T-helper 1 cell (primary cell): ENCODE measurements at places on chromosomes 3 and 15.

- DNase-seq, result no peak
Observed at GRCh38 chr3:24683090-24683489, 188.4 kb upstream of the THRB start.

DNA sequence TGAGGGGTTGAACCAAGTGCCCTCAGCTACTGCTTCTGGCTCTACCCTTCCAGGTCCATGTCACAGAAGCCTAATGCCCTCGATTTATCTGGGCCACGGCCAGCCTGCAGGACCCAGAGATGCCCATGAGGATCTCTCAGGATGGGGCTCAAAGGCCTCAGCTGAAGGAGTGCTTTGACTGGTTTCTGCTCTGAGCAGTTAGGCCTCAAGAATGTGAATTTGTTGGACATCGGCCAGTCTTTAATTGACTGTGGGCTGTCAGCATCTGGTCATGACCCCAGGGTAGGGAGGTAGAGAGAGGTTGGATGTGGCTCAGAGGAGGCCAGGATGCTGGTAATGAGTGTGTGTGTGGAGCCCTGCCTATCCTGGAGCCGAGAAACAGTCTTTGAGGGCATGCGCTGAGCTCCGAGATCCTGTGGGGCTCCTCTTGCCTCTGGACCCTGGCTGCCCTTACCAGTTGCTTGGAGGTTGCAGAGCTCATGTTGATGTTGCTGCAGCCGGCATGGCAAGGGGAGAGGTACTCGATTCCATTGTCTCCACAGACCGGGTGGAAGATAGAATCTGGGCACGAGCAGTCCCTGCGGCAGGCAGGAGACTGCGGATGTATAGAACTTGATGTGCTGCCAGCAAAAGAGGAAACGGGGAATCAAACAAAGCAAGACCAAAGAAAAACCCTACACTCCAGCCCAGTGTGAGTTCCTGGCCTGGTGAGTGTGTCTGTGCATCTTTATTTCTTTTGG is 49.1 kb upstream of the RAB6B start:
- DNase-seq, result no peak

DNA sequence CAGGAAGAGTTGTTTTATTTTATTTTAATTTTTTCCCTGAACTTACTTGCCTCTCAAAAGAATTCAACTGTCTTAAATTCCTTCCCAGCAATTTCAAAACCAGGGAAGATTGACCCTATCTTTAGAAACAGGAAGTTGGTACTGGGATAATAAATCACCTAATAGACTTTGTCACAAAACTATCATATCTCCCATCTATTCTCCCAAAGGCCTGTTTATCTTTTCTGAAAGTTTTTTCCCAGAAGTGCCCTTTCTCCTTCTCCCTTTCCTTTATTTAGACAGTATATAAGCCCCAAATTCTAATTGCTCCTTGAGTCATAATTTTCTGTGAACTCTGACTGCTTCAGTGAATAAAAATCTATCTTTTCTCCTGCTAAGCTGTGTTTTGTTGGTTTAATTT is 2.9 kb upstream of the RNF7 start:
- no peak for DNase-seq

DNA sequence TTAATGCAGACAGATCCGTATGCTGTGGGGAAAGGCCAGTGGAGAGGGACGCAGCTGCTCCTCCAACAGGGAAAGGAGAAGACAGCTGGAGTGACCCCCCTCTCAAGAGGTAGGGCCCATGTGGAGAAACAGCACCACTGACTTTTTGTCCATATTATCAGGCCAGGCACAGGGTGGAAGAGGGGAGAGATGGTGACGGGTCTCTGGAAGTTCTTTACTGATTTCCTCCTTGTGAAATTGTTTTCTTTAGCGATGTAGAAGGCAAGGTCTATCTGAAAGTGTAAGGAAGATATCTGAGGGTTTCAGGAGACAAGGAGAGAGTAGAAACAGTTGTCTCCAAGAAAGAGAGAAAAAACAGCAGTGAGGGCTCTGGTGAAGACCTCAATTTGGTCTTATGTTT is 338.8 kb downstream of the VPS13C start:
- DNase-seq, result no peak

DNA sequence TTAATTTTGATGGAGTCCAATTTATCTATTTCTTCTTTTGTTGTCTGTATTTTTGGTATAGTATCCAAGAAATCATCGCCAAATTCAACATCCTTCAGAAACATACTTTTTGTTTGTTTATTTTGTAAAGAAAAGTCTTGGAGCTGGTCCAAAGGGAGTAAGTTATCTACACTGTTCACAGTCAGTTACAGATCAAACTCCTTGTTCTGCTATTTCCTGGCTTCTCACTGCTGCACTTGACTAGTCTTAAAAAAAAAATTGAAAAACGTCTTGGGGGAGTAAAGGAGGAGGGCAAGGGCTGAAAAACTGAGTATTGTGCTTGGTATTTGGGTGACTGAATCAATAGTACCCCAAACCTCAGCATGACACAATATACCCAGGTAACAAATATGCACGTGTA is 105.6 kb downstream of the NFKBIZ start:
- no peak for DNase-seq

- DNase-seq, result no peak
Observed at GRCh38 chr3:188747489-188747888, 424.3 kb upstream of the TPRG1 start.

DNA sequence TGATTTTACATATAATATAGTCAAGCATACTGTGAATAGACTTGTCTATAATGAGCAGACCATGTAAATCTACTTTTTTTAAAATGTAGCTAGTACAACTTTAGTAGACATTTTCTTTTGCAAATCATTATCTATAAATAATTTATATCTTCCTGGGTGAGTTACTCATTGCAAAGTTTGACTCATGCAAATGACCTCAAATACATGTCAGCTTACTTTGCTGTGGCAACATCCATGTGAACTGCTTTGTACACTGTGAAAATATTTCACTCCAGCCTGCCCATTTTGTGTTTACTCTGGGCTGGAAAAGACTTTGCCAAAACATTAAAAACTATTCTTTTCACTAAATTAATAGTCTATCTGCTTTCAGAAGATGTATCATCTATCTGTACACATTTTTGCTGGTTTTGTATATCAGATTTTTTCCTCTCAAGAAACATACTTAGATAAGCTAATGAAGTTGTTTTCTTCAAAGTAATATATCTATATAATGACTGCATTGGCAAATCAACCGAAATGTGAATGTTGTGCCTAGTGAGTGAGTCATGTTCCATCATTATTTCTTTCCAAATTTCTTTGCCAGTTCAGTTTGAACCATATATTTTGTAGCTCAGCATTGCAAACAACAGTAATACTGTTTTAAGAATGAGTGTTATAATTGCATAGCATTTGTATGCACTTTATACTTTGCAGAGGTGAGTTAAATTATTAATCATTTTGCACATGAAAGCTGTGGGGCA is 26.5 kb downstream of the IGSF10 start:
- no peak for DNase-seq

DNA sequence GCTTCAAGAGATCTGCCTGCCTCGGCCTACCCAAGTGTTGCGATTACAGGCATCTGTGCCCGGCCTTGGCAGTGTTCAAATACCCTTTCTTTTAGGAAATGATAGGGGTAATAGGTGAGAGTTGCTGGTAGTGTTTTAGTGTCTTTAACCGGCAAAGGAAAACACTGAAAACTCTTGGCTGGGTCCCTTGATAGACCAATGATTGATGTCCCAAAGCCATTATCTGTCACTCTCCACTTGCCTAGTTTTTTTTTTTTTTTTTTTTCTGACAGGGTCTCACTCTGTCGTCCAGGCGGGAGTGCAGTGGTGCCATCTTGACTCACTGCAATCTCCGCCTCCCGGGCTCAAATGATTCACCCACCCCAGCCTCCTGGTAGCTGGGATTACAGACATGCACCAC is 19.7 kb downstream of the EBLN2 start:
- DNase-seq, result no peak

DNA sequence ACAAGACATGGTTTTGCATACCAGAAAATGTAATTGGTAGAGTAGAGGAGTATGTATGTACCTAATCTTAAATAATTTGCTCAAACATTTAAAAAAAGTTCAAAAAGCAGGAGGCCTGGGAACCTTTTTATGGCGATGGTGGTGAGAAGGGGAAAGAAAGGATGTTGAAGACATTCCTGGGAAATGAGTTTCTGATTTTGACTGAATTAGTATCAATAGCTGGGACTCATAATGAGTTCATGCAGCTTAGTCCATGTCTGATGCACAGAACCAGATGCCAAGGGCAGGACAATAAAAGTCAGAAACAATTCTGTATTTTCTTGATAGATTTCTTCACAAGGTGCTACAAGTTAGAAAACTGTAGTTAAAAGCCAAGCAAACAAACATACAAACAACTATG is 395.3 kb downstream of the GAP43 start:
- DNase-seq, result no peak

GRCh38 chr15:54226455-54226854 is 248.2 kb downstream of the UNC13C start:
- no peak for DNase-seq

DNA sequence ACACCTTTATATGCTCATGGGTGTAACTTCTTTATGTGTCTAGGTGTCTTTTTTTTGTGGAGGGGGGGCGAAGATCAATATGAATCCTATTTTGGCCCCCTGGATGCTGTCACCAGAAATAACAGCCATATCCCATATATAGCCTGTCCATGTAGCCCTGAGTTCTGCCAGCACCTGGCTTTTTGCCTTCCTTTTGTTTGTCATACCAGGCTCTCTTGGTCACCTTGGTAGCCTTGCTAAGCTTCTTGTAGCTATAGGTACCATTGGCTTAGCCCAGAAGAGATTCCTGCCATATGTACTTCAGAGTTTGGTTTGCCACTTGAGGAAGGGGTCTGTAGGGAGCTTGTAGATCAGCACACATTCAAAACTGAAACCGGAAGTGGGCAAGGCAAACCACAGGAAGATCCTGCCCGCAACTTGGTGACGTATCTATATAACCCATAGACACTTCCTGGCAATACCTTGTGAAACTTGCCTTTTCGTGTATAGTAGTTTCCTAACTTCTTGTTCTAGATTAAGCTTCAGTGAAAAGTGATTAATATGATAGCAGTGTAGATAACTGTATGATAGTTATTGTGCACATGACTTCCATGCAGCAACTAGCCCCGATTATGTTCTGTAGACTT is 11.9 kb downstream of the RASA2 start:
- peak; percentile 66 for DNase-seq

GRCh38 chr3:27726240-27726639 is 4.1 kb upstream of the EOMES start:
- no peak for DNase-seq

- no peak for DNase-seq
Observed at GRCh38 chr3:112640930-112641801, at the start of gene CCDC80. TSS of gene CCDC80 (minus strand) at chr3:112641143. CDS start at chr3:112639905, 1,238 bp downstream.

DNA sequence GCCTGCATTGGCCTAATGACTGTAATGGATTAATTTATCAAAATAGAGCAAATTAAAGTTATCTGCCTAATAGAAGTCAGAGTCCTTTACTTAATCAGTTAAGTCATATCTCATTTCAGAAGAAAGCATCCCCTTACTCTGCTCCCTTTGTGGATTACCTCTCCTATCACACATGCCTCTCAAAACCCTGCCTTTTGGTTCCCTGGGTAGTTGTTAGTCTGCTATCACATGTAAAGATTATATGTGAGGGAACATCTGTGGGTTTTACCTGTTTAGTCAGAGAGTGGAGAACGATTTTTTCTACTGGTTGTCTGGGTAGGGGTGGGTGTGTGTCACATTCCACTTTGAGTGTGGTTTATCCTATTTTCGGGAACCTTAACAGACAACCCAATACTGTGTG is 16.4 kb downstream of the UBE2E2 start:
- no peak for DNase-seq

DNA sequence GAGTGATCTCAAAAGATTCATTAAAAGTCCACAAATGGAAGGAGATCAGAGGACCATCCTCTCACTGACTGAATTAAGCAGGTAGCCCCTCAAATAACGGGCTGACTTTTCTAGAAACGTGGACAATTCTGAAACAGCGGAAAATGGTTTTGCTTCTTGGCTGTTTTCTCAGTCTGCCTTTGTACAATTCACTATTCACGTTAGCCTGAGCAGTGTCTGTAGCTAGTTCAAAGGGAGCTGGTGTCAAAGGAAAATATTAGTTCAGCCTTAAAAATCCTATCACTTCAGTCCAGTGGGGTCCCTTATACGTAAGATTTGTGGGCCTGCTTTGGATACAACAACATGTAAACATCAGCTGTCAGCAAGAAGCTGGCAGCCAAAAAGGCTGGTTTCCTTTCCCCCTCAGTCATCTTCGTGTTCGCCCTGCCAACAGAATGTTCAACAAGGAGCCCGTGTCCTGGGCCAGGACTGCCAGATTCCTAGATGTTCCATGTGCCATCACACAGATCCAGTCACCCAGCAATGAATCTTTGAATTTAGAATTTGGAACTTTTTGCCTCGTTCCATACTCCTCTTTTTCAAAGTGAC is 19.3 kb downstream of the LMCD1 start:
- DNase-seq, result no peak

DNA sequence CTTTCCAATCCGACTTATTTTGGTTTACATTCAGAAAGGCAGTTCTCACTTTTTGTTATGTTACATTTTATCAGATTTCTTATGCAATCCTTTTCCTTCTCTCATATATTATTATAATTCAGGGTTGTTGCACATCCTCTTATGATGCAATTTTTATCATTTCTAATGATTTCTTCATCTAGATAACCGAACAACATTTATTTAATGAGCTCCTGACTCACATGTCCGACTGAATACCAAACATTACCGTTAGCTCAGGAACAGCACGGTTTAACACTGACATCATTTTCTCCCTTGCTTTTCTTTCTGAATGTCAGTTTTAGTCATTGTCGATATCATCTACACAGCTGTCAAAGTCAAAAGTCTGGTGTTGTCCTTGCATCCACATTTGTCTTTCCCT is 199.2 kb downstream of the BCHE start:
- DNase-seq, result no peak

DNA sequence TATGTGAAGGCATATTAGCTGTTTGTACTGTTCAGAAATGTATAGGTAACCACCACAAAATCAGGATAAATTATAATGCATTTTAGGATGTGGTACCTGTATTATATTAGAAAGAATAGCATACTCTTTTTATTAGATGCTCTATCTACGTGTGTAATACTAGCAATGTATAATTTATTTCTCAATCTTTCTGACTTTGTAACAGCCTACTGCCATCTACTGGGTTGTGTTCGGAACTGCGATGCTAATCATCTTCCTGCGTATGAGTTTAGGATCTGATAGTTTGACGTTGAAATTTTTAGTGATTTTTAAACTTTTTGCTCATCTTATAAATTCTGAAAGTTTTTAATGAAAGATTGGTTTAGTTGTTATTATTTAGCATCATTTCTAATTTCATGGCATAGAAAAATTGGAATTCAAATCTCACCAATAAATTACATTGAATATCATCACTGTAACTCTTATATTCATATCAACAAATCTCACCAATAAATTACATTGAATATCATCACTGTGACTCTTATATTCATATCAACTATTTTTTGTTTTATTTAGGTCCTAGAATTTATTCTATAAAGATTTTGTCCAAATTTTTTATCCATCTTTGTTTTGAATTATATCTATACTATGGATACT is 322.7 kb upstream of the ZNF717 start:
- DNase-seq, result no peak

DNA sequence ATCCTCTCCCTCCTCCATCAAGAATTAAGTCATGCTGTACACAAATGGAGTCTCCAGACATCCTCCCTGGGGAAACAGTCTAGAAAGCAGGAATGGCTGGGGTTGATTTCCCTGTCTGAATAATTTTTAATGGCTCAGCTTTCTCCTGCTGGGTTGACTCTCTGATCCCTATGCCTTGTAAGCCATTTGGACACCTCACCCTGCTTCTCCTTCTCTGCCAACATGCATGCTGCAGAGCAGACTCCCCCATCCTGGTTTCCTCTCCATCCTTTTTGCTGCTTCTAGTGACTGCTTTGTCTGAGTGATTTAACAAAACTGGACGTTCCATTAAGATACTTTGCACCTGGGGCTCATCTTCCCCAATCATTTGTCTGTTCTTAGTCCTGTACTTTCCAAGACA is 22.2 kb downstream of the SV2B start:
- DNase-seq, result no peak
